ENCODE measurements at places on chromosomes 5 and 9. TPM values are rescaled to one million over a fixed set of nuclear protein-coding genes. Genes with fewer than 3 reads are reported as not detected.

GRCh38 chr9:14250794-14251153, 63.2 kb downstream of the NFIB start:
- no peak for DNase-seq
- H3K27me3 ChIP-seq: no peaks in the 10 kb centered on the region
- H3K36me3 ChIP-seq: no peaks in the 10 kb centered on the region
- no peak overlapping the region for H3K27ac ChIP-seq

- no peak overlapping the region for H3K4me3 ChIP-seq
- no peaks in the 10 kb centered on the region for H3K27me3 ChIP-seq
- no peak for DNase-seq
- peaks cover 56% of the 10 kb centered on the region for H3K36me3 ChIP-seq
- no peaks in the 10 kb centered on the region for H3K4me1 ChIP-seq
- H3K27ac ChIP-seq: no peak overlapping the region
These were observed 79.5 kb downstream of the RIC1 start for GRCh38 chr9:5708414-5708813.

GRCh38 chr5:172223901-172224873, 30.2 kb downstream of the EFCAB9 start:
- H3K4me3 ChIP-seq: peak overlapping the region; percentile 15
- peaks cover 55% of the 10 kb centered on the region for H3K36me3 ChIP-seq
- peak; percentile 46 for DNase-seq
- H3K27ac ChIP-seq: peak overlapping the region; percentile 79

DNA sequence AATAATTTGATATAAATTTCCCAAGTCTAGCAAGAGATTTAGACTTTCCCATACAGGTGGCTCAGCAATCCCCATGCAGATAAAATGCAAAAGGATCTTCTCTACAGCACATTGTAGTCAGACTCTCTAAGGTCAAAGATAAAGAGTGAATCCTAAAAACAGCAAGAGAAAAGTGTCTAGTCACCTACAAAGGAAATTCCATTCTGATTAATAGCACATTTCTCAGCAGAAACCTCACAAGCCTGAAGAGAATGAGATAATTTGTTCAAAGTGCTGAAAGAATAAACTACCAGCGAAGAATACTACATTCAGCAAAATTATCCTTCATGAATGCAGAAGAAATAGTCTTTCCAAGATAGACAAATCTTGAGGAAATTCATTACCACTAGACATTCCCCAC, 493.3 kb downstream of the PRELID2 start:
- no peaks in the 10 kb centered on the region for H3K36me3 ChIP-seq
- no peak for DNase-seq
- H3K27ac ChIP-seq: no peak overlapping the region

GRCh38 chr5:16104961-16105360, 74.6 kb downstream of the MARCHF11 start:
- H3K27me3 ChIP-seq: no peaks in the 10 kb centered on the region
- no peaks in the 10 kb centered on the region for H3K36me3 ChIP-seq
- H3K4me3 ChIP-seq: no peak overlapping the region
- no peaks in the 10 kb centered on the region for H3K4me1 ChIP-seq
- H3K27ac ChIP-seq: no peak overlapping the region

GRCh38 chr5:14445013-14445412, 136.6 kb upstream of the OTULINL start:
- DNase-seq: no peak
- H3K27me3 ChIP-seq: peaks cover 4% of the 10 kb centered on the region
- no peaks in the 10 kb centered on the region for H3K36me3 ChIP-seq
- H3K4me1 ChIP-seq: no peaks in the 10 kb centered on the region

- DNase-seq: no peak
- H3K4me3 ChIP-seq: no peak overlapping the region
- H3K27ac ChIP-seq: no peak overlapping the region
- H3K36me3 ChIP-seq: no peaks in the 10 kb centered on the region
- H3K4me1 ChIP-seq: no peaks in the 10 kb centered on the region
- H3K27me3 ChIP-seq: no peaks in the 10 kb centered on the region
These were observed 161.4 kb upstream of the CCNH start for GRCh38 chr5:87574106-87574505.

GRCh38 chr9:117035546-117035945, 348.4 kb downstream of the TRIM32 start:
- no peak for DNase-seq
- no peak overlapping the region for H3K4me3 ChIP-seq
- H3K27me3 ChIP-seq: no peaks in the 10 kb centered on the region

DNA sequence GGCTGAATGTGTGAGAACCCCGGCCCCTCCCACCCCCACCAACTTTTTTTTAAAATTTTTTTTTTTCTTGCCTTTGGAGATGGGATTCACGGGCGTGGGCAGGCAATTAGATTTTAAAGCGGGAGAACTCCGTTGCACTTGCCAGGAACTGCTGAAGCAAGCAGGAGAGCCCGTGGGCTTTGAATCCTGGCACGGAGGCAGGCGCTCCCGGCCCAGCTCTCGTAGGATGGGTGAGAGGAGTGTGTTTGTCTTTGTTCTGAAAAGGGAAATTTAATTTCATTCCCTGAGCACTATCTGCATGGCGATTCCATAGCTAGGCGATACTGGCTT, 54.3 kb upstream of the BOD1 start:
- no peak overlapping the region for H3K4me3 ChIP-seq
- peaks cover 2% of the 10 kb centered on the region for H3K27me3 ChIP-seq
- no peak overlapping the region for H3K27ac ChIP-seq
- no peak for DNase-seq
- no peaks in the 10 kb centered on the region for H3K4me1 ChIP-seq

GRCh38 chr9:131539223-131539923, 6.0 kb upstream of the PRRT1B start:
- H3K27ac ChIP-seq: peak overlapping the region; percentile 77
- DNase-seq: peak; percentile 54
- H3K4me3 ChIP-seq: no peak overlapping the region
- H3K36me3 ChIP-seq: peaks cover 14% of the 10 kb centered on the region
- H3K4me1 ChIP-seq: peaks cover 25% of the 10 kb centered on the region

GRCh38 chr9:38442473-38443096, 18.3 kb upstream of the IGFBPL1 start:
- H3K27ac ChIP-seq: no peak overlapping the region
- no peak for DNase-seq
- H3K27me3 ChIP-seq: peaks cover 16% of the 10 kb centered on the region
- H3K4me1 ChIP-seq: no peaks in the 10 kb centered on the region

- no peak for DNase-seq
- H3K36me3 ChIP-seq: peaks cover 2% of the 10 kb centered on the region
- H3K27ac ChIP-seq: peak overlapping the region; percentile 64
- H3K4me1 ChIP-seq: peaks cover 19% of the 10 kb centered on the region
- peaks cover 3% of the 10 kb centered on the region for H3K27me3 ChIP-seq
These were observed 753 bp downstream of the FANCC start for GRCh38 chr9:95316794-95317118.

- H3K36me3 ChIP-seq: no peaks in the 10 kb centered on the region
- H3K27ac ChIP-seq: no peak overlapping the region
- DNase-seq: no peak
These were observed 2.4 kb downstream of the FCN1 start for GRCh38 chr9:134915046-134915985.

GRCh38 chr5:71939452-71940230, 167.6 kb upstream of the MAP1B start:
- H3K27me3 ChIP-seq: no peaks in the 10 kb centered on the region
- no peaks in the 10 kb centered on the region for H3K4me1 ChIP-seq
- H3K27ac ChIP-seq: no peak overlapping the region
- DNase-seq: no peak
- H3K4me3 ChIP-seq: no peak overlapping the region
- no peaks in the 10 kb centered on the region for H3K36me3 ChIP-seq

GRCh38 chr5:59065554-59065953, 482.7 kb downstream of the RAB3C start:
- no peak for DNase-seq
- no peaks in the 10 kb centered on the region for H3K27me3 ChIP-seq
- no peak overlapping the region for H3K4me3 ChIP-seq
- H3K4me1 ChIP-seq: no peaks in the 10 kb centered on the region
- no peaks in the 10 kb centered on the region for H3K36me3 ChIP-seq
- no peak overlapping the region for H3K27ac ChIP-seq

- DNase-seq: no peak
- no peak overlapping the region for H3K4me3 ChIP-seq
- no peaks in the 10 kb centered on the region for H3K36me3 ChIP-seq
- no peak overlapping the region for H3K27ac ChIP-seq
These were observed 371.5 kb downstream of the ADGRV1 start for GRCh38 chr5:90930062-90930461.

- H3K36me3 ChIP-seq: peaks cover 2% of the 10 kb centered on the region
- H3K27me3 ChIP-seq: no peaks in the 10 kb centered on the region
- H3K4me1 ChIP-seq: peaks cover 29% of the 10 kb centered on the region
- DNase-seq: no peak
- H3K4me3 ChIP-seq: no peak overlapping the region
These were observed 148.2 kb downstream of the C9orf50 start for GRCh38 chr9:129472651-129473102.

- H3K4me1 ChIP-seq: no peaks in the 10 kb centered on the region
- H3K27ac ChIP-seq: no peak overlapping the region
- peaks cover 14% of the 10 kb centered on the region for H3K27me3 ChIP-seq
- DNase-seq: no peak
These were observed 265.3 kb downstream of the FSTL4 start for GRCh38 chr5:133347039-133347438.

DNA sequence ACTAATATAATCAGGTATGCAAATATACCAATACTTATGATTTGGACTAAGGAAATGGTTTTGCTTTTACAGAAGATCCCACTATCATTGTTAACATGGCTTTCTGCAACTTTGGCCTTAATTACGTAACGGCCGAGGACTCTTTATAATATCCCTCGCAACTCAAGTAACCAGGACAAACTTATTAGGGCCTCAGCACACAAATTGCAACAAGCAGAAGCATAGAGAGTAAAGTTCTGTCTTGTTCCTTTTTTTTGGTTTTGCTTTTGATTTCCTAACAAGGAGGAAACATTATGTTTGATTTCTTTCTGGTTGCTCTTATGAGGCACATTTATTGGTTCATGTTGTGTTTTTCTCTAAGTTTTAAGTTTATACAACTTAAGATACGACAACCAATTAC, 60.4 kb downstream of the RORB start:
- DNase-seq: no peak
- no peaks in the 10 kb centered on the region for H3K27me3 ChIP-seq
- no peak overlapping the region for H3K27ac ChIP-seq

- no peaks in the 10 kb centered on the region for H3K27me3 ChIP-seq
These were observed 44.8 kb downstream of the PHF2 start for GRCh38 chr9:93620881-93621820.

DNA sequence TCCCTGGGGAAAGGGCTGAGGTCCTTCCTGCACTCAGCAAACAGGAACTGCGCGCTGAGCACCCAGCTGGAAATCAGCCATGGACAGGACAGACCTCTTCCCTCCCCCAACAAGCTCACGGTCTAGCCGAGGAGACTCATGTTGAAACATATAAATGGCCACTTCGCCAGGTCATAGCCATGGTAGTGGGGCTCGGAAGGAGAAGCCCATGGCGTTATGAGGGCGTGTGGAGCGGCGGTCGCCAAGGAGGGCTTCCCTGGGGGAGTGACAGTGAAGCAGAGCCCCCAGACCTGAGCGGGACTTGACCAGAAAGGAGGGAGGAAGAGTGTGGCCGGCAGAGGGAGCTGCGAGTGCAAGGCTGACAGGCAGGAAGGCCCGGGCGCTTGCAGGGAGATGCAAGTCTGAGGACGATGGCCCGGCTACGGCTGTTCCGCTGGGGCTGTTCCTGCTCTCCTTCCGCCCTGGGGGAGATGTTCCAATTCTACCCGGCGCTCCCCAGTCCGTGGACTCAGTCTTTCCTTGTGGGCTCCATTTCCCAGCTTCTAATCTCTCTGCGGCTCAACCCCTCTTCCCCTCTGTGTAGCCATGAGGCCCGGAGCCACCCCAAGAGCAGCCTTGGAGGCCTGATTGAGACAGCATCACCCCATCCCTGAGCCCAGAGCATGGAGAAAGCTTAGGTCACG, 43.9 kb upstream of the PRRC2B start:
- no peaks in the 10 kb centered on the region for H3K27me3 ChIP-seq
- peak; percentile 93 for DNase-seq
- H3K36me3 ChIP-seq: peaks cover 2% of the 10 kb centered on the region
- H3K27ac ChIP-seq: peak overlapping the region; percentile 54

DNA sequence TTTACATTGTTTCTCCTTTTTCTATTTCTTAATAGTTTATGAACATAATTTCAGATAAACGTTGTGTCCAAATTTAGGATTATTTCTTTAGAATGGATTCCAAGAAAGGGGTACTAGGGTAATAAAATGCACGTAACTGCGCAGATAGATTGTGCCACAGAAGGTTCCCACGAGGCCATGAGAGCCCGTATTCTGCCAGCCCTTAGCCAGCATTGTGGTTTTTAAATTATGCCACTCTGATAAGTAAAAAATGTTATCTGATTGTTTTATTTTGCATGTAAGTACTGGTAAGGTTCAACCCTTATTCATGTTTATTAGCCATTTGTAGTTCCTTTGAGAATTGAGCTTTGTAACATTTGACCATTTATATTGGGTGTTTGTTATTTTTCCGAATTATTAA, 88.7 kb downstream of the PRKACG start:
- no peak for DNase-seq
- H3K4me3 ChIP-seq: no peak overlapping the region
- no peak overlapping the region for H3K27ac ChIP-seq
- H3K4me1 ChIP-seq: peaks cover 2% of the 10 kb centered on the region
- H3K27me3 ChIP-seq: peaks cover 30% of the 10 kb centered on the region
- H3K36me3 ChIP-seq: no peaks in the 10 kb centered on the region

- H3K36me3 ChIP-seq: no peaks in the 10 kb centered on the region
- no peak for DNase-seq
- peak overlapping the region; percentile 7 for H3K27ac ChIP-seq
- H3K27me3 ChIP-seq: peaks cover 2% of the 10 kb centered on the region
These were observed 25.4 kb upstream of the TCF7 start for GRCh38 chr5:134088994-134089560.

GRCh38 chr5:59760785-59761348, 132.7 kb downstream of the PDE4D start:
- no peak overlapping the region for H3K27ac ChIP-seq
- H3K36me3 ChIP-seq: no peaks in the 10 kb centered on the region
- no peak for DNase-seq
- H3K4me3 ChIP-seq: no peak overlapping the region

- H3K4me3 ChIP-seq: no peak overlapping the region
- H3K36me3 ChIP-seq: no peaks in the 10 kb centered on the region
- DNase-seq: no peak
- H3K27ac ChIP-seq: no peak overlapping the region
These were observed 79.5 kb upstream of the DMRT1 start for GRCh38 chr9:761793-762560.

DNA sequence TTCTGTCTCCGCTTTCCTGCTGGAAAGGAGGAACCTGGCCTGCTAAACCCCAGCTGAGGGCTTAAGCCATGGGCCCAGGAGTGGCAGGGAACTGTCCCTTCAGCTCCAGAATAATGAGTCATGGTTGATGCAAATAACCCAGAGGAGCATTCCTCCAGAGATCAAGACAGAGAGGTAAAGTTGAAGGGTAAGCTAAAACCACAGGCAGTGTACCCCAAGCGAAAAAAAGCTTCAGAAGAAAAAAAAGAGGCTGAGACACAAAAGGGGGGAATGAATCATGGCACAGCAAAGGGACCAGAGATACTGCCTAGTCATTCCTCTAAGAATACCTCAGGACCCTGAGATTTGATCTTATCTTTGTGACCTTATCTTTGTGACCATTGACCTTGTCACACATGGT, 199.5 kb upstream of the TAS2R1 start:
- no peaks in the 10 kb centered on the region for H3K36me3 ChIP-seq
- no peak overlapping the region for H3K4me3 ChIP-seq
- no peak for DNase-seq
- no peaks in the 10 kb centered on the region for H3K27me3 ChIP-seq

IL31RA gene
- total RNA-seq: not detected

CCDC152 gene
- total RNA-seq: 6.5 TPM

SMIM27 gene
- total RNA-seq: 15.6 TPM

FGF1 gene
- total RNA-seq: not detected

PCDHGB4 gene
- not detected for total RNA-seq

ZNF883 gene
- 0.76 TPM for total RNA-seq

IRX2 gene
- not detected for total RNA-seq

GKAP1 gene
- total RNA-seq: 1.8 TPM

PCDHB13 gene
- total RNA-seq: not detected

CSF1R gene
- not detected for total RNA-seq

PCDHGC5 gene
- not detected for total RNA-seq
